H1 (cell line): ENCODE measurements at places on chromosomes 3 and 15. TPM values are rescaled to one million over a fixed set of nuclear protein-coding genes. Genes with fewer than 3 reads are reported as not detected.

DNA sequence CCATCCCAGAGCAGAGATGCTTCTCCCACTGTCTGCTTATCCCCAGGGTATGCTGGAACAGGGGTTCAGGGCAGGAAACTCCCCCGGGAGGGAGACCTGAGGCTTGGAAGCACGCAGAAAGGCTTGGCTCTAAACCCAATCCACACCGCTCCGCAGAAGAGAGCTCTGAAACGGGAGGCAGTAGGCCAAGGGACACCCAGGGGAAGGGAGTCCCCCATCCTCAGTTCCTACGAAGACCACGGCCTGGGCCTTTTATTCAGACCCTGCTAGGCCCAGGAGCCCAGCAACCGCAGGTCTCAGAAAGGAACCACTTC lies 1.8 kb upstream of the HAPLN3 start:
- DNase-seq: no peak

DNA sequence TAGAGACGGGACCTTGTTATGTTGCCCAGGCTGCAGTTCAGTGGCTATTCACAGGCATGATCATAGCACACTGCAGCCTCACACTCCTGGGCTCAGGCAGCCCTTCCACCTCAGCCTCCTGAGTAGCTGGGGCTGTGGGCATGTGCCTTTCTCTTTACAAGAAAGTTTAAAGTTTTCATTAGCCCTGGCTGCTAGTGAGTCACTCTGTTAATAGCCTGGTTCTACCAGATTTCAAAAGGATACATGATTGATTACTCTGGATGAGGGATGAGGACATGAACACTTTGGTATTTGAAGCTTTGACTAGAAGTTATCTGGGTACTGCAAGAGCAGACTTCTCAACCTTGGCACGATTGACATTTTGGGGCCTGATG lies 95.1 kb downstream of the DHX36 start:
- DNase-seq: no peak

GRCh38 chr15:88302373-88302772 lies 45.8 kb upstream of the NTRK3 start:
- no peak for DNase-seq

DNA sequence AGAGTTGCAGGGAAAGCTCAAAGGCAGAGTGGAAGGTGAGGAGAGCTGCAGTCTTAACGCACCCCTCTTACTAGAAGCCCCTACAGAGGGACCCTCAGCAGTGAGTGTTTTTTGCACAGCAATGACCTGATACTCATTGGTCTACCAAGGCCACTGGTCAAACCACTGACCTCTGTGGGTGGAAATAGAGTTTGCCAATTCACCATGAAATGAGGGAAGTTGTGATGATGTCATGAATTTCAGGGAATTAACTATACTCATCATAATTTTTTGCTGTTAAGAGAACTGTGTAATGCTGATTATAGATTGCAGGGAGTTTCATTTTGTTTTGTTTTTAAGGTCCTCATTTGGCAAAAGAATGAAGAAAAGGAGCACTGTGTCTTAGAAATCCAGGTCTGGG lies 101.7 kb upstream of the SMAD3 start:
- no peak for DNase-seq

DNA sequence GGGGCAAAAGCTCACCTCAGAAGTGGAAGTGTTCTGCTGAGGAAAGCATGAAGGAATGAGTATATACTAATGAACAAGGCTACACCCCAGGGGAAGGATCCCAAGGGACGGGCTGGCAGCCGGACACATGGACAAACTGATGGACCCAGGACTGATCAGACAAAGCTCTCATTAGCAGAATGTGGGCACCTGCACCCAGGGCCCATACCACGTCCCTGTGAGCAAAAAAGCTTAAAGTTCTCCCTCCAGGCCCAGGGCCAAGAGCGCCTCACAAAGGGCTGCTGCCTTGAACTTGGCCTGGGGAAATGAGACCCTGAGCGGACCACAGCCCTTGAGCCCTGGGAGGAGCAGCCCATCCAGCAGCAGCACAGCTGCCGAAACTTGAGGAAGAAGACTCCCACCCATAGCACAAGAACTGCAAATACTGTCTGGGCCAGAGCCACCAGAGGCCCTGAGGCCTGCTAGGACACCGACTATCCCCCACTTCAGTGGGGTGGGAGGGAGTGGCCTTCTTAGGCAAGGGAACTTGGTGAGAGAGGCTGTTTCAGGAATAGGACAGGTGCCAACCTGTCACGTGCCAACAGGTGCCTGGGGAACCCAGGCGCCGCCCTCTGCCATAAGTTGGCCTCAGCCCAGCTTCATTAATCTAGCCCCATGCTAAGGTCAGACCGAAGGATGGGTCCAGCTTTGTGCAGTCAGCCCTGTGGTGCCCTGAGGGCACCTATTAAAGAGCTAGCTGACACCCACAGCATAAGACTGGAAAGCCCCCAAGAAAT lies 2.3 kb upstream of the GMPPB start:
- no peak for DNase-seq

GRCh38 chr3:8509961-8510360 lies 8.3 kb downstream of the LMCD1 start:
- no peak for DNase-seq

GRCh38 chr15:69648775-69649735 lies 196.4 kb downstream of the RPLP1 start:
- DNase-seq: peak; percentile 61

FGF12 gene
- total RNA-seq: 13.6 and 16.6 TPM in 2 replicates
